ENCODE measurements at places on chromosomes 5 and 9.

DNA sequence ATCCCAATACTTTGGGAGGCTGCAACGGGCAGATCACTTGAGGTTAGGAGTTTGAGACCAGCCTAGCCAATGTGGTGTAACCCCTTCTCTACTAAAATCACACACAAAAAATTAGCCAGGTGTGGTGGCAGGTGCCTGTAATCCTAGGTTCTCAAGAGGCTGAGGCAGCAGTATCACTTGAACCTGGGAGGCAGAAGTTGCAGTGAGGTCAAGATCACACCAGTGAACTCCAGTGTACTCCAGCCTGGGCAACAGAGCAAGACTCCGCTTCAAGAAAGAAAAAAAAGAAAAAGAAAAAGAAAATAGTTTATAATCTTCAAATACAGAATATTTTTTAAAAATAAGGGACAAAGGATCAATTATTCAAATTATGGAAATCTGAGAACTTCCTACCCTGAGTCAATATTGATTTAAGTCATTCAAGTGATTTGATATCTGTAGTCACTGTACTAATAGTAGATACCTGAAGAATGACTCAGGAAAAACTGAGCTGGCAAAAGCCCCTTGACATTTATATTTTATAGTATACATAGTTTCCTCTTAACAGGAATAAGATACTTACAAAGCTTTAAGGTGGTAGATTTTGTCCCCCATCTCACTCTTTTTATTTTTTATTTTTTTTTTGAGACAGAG lies 61.8 kb downstream of the PTBP3 start:
- peak; percentile 58 for DNase-seq

DNA sequence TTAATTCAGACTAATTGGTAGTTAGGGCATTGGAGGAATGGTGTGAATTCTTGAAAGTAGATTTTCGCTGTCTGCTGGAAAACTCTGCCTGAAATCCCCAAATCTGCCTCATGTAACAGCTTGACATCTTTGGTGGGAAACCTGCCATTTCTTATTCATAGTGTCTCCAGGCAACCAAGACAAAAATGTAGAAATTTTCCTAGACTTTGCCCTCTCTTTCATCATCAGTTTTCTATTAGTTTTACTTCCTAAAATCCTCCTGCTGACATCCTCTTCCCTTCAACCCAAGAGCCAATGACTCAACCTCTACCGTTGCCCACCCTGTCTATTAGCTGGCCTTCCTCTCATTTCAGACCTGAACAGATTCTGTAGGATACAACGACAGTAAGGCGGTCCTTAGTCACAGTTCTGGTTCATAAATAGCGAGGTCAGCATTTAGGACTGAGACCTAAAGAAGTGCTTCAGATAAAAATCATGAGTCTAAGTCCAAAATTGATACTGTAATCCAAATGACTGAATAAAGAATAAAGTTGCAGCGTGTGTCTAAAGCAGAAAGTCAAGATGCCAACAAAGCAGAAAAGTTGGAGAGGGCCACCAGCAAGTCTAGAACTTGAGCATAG lies 133.9 kb downstream of the MUSK start:
- DNase-seq, result peak; percentile 48

DNA sequence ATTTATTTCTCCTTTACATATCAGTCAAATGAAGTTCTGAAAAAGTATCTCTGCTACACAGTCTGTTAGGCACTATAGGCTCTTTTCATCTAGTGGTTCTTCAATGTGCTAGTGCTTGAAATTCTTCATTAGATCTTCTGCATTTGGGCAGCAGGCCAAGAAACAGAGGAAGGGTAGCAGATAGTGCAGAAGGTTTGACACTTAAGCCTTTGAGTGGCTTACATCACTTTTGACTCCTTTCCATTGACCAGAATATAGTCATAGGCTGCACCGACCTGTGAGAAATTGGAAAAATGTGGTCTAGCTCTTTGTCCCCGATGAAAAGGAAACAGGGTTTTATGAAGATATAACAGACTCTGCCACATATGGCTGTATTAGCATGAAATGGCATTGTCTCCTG lies 459.5 kb upstream of the PTGER4 start:
- DNase-seq, result no peak

DNA sequence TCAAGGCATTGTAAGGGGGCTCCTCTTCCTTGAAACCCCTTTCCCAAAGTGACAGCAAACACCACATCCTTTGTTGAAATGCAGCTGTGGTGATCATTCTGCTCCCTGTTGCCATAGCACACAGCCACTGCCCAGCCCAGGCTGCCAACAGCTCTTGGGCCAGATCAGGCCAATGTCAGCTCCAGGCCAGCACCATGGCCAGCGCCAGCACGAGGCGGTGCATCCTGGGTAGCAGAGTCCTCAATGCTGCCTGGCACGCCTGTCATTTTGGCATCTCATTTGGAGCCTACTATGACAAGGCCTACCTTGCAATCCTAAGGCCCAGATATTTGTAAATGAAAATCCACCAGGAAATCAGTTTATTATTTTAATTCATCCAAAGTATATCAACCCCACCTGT lies 390.6 kb downstream of the DNAH5 start:
- peak; percentile 36 for DNase-seq

DNA sequence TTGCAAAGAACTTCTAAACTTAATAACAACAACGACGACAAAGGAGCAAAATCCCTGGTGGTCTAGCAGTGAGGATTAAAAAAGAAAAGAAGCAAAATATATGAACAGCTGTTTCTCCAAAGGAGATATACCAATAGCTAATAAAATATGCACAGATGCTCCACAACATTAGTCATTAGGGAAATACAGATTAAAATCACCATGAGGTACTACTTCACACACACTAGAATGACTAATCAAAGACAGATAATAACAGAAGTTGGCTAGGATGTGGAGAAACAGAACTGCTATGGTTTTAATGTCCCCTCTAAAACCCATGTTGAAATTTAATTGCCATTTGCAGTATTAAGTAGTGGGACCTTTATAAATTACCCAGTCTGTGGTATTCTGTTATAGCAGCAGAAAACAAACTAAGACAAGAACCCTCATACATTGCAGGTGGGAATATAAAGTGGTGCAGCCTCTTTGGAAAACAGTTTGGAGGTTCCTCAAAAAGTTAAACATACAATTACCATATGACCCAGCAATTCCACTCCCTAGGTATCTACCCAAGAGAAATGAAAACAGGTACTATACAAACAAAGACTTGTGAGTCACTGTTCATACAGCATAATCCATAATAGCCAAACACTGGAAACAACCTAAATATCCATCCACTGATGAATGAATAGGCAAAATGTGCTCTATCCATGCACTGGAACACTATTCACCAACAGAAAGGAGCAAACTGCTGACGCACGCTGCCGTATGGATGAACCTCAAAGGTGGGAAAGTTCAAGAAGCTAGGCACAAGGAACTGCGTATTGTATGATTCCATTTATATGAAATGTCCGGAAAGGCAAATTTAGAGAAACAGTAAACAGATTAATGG lies 11.4 kb upstream of the DUSP1 start:
- DNase-seq, result peak; percentile 74

GRCh38 chr9:86009133-86009532 lies 68.2 kb downstream of the NAA35 start:
- no peak for DNase-seq

GRCh38 chr5:170144286-170145023 lies 38.8 kb downstream of the FOXI1 start:
- DNase-seq, result no peak

DNA sequence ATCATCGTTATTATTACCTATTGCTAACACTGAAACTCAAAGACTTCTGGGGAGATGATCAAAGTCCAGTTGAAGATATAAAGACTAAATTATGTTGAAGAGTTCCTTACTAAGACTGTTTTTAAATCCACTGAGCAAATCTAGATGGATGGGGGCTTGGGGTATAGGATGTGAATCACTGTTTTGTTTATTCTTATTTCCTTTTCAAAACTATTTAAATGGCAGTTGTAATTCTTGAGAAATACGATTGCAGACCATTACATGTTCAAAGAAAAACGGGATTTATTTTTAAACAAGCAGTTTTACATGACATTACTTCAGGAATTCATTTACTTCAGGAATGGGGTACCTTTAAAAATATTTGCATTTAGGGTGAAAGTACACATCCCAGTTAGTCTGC lies 4.3 kb downstream of the RASGRF2 start:
- DNase-seq, result peak; percentile 73

DNA sequence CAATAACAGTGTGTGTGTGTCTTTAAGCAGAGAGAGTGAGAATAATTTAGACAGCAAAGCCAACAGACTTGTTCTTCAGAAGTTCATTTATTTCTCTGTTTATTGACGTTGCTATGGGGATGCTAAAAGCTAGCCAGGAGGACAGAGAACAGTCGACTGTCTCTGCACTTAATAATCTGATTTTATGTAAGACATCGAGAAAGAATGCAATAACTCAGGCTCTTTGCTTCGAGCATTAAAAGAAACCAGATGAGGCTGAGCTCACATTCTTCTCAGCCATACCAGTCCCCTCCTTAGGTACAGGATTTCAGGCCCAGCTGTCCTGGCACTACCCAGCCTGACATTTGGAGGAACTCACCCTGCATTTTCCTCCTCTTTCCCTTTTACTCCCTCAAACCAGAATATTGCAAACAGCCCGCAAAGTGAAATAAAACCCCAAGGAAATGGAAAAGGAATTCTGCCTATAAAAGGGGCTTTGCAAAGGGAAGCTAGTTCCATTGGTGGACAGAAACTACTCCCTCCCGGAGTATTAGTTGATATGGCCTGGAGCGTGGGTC lies 44.5 kb upstream of the DPYSL3 start:
- peak; percentile 40 for DNase-seq

DNA sequence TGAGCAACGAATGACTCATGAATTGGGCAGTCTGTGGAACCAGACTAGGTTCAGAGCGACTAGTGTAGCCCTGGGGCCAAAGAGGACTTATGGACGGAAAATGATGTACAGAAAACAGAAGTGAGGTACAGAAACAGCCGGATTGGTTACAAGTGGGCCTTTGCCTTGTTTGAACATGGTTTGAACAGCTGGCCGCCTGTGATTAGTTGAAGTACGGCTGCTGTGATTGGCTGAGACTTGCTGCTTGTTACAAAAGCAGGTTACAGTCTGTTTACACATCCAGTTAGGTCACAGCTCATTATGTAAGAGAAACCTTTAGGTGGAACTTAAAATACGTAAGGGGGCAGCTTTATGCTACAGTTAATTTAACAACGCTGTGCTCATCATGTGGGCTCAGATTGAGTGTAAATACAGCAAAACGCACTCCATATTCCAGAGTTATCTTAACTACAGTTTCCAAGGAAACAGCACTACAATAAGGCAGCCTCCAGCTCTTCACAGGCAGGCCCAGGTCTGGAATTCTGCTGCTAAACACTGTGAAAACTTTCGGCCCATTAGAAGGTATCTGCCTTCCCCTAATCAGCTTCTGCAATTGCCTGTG lies 6.5 kb downstream of the AMACR start:
- DNase-seq, result peak; percentile 35

DNA sequence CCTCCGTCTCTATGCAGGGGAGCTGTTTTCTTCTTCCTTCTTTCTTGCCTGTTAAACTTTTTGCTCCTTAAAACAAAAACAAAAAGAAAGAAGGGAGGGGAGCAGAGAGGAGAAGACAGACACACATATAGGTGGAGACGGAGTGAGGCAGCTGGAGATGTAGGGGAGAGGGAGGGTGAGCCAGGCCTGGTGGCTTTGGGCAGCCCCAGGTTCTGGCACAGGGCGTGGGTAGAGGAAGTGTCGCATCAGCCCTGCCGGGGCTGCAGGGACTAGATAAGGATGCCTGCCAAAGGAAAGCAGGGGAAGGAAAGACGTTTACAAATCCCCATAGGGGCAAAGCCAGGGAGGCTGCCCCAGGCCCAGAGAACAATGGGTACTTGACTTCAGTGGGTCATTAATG lies 38.7 kb upstream of the PTGS1 start:
- DNase-seq, result no peak

- no peak for DNase-seq
Measured at GRCh38 chr5:159669559-159669958, 246.7 kb upstream of the ADRA1B start.

GRCh38 chr9:6055216-6055615 lies 39.8 kb upstream of the RANBP6 start:
- peak; percentile 88 for DNase-seq

GRCh38 chr5:79077680-79078365 lies 8.3 kb downstream of the BHMT2 start:
- peak; percentile 37 for DNase-seq

GRCh38 chr5:105968981-105969380 lies 1701.8 kb downstream of the EFNA5 start:
- no peak for DNase-seq

DNA sequence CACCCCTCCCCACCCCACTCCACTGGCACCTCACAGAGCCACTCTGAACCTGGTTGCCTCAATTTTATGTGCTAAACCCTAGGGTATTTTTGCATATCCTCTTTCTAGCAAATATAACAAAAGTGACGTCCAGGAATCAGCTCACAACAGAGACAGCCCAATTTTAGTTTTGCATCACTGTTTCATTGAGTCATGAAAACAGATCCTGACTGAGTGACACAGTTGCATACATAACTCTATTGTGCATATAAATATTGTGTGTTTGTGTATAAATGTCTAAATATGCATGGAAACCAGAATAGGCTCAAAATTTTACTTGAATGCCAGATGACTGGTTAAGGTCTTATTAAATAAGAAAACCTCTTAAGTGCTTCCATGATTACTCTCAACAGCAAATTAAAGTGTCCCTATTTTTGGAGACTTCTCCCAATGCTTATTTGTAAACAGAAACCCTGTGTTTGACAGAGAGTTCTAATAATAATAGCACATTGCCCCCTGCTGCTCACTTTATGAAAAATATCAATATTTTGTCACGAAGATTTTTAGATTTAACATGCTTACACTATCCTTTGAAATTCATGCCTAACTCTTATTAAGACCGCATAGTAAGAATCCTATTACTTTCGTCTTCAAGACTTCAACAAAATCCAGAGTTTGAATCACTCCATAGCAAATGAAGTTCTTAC lies 75.5 kb upstream of the PRRC1 start:
- DNase-seq, result peak; percentile 52

- no peak for DNase-seq
Measured at GRCh38 chr5:81866994-81867393, 104.8 kb upstream of the ATG10 start.

GRCh38 chr9:130191749-130192120 lies 19.5 kb downstream of the NCS1 start:
- no peak for DNase-seq

DNA sequence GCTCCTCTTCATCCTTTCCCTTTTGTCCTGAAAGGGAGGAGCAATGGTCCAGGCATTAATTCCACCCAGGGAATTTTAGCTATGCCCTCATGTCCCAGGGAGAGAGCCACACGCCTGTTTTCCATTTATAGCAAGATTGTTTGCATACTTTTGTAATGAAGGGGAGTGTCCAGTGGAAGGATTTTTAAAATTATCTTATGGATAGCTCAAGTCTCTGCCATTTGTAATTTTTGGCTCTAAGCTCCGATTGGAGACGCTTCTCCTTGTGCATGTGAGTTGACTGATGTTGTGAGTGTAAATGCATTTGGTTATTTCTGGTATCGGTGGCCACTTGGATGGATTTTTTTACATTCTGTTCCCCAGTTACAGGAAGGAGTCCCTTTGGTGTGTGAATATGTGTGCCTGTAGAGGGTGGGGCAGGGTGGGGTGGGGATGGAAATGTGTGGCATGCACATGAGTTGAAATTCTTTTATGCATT lies 7.2 kb upstream of the RPL26L1 start:
- peak; percentile 25 for DNase-seq

- DNase-seq, result no peak
Measured at GRCh38 chr5:19048726-19049125, 939.3 kb downstream of the CDH18 start.

- no peak for DNase-seq
Measured at GRCh38 chr5:1037671-1038416, 29.2 kb downstream of the NKD2 start.

Measured in ELR (cell line).